ENCODE measurements at places on chromosomes 11 and 22.

GRCh38 chr11:116110356-116110755 lies 606.1 kb upstream of the CADM1 start:
- DNase-seq, result no peak

- DNase-seq, result no peak
Observed at GRCh38 chr11:10622957-10623791, 54.7 kb upstream of the LYVE1 start.

- no peak for DNase-seq
Observed at GRCh38 chr11:118606844-118607228, 579 bp upstream of the PHLDB1 start.

DNA sequence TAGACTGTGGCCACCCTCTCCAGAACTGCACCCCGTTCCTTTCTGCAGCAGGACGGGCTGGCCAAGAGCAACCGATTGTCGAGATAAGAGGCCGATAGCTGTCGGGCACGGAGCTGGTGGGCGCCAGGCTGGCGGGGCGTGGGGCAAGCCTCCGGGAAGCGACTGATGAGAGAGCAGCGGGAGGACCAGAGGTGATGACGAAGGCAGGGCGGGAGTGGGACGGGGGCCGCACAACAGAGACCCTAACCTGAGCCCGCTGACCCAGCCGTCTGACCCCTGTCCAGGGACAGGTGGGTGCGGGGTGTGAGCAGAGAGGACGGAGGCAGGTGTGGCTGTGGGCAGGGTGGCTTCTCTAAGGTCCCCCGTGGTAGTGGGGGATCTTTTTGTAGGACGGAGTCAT lies 7.3 kb upstream of the BRSK2 start:
- no peak for DNase-seq

DNA sequence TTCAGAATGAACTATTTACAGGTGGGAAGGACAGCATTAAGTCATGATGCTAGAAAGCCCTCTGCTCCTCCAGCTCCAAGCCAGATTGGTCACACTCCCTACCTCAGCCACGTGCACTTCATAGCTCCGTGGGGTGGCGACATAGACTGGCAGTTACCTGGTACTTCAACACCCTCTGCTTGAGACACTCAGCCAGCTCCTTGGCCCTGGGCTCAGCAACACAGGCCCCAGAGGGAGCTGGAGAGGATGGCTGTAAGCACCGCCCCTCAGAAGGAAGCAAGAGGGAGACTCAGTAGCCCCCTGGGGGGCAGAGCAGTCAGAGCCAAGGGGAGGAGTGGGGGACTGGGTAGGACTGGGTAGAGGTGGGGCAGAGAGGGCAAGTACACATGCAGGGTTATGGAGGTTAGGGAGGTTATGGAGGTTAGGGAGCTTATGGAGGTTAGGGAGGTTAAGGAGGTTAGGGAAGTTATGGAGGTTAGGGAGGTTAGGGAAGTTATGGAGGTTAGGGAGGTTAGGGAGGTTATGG lies 102.1 kb upstream of the BID start:
- no peak for DNase-seq

DNA sequence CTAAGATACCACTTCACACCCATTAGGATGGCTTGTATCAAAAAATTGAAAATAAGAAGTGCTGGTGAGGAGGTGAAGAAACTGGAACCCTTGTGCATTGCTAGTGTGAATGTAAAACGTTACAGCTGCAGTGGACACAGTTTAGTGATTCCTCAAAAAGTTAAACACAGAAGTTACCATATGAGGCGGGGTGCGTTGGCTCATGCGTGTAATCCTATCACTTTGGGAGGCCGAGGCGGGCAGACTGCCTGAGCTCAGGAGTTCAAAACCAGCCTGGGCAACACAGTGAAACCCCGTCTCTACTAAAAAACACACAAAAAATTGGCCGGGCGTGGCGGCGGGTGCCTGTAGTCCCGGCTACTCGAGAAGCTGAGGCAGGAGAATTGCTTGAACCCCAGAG lies 43.5 kb downstream of the SGSM3 start:
- no peak for DNase-seq

DNA sequence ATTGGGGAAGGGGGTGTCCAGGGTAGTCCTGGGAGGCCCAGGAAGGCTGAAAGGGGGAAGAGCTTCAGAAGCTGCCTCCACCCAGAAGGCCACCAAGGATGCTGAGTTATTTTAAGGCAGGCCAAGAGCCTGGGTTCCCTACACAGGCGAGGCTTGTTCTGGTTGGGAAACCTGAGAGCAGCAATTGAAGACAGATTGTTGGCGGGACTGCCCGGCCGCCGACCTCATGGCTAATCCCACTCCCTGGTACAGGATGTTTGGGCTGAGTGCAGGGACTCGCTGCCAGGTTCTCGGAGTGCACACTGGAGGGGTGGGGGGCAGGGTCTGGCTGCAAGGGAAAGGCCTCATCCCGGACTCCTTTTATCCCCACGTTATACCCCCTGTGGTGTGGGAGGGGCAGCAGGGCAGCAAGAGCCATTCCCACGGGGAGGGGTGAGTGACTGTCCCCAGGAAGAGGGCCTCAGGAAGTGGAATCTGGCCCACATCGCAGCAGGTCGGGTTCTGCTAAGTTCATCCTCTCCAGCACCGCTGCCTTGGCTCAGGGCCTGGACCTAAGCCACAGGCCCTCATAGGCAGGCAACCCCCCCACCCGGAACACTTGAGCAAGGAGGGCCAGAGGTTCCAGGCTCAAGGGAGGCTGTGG lies 43.6 kb upstream of the PRR5 start:
- DNase-seq, result no peak

DNA sequence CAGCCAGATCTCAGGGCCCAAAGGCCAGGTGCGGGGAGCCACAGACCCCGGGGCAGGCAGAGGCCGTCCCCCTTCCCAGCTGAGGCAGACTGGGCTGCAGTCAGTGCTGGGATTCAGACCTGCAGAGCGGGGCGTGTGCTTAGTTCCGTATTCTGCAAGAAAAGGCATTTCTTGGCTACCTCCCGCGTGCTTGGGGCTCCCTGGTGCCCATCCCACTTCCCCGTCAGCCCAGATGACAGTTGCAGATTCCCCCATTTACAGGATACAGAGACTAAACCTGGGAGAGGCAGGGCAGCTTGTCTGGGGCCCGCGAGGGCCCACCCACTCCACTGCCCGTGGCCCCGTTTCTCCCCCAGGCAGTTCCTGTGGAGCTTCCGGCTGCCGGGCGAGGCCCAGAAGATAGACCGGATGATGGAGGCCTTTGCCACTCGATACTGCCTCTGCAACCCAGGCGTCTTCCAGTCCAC lies 18.3 kb downstream of the CYTH4 start:
- no peak for DNase-seq

GRCh38 chr11:23359297-23359696 lies 499.0 kb upstream of the CCDC179 start:
- no peak for DNase-seq

GRCh38 chr11:127035824-127036223 lies 35.3 kb upstream of the KIRREL3 start:
- no peak for DNase-seq

GRCh38 chr11:102205805-102206204 lies 95.6 kb downstream of the YAP1 start:
- DNase-seq, result no peak

DNA sequence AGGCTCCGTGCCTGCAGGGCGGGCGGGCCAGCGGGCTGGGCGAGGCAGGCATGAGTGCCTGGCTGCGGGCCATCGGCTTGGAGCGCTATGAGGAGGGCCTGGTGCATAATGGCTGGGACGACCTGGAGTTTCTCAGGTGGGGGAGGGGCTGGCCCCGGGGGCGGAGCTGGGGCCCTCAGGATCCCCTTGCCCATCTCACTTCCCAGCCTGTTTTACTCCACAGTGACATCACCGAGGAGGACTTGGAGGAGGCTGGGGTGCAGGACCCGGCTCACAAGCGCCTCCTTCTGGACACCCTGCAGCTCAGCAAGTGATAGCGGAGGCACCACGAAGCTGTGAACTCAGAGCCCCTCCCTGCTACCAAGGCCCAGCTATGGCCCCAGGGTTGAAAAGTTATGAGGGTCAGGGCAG lies 5.9 kb downstream of the PHOX2A start:
- no peak for DNase-seq

GRCh38 chr11:12420706-12421105 lies 43.3 kb downstream of the PARVA start:
- DNase-seq, result no peak

DNA sequence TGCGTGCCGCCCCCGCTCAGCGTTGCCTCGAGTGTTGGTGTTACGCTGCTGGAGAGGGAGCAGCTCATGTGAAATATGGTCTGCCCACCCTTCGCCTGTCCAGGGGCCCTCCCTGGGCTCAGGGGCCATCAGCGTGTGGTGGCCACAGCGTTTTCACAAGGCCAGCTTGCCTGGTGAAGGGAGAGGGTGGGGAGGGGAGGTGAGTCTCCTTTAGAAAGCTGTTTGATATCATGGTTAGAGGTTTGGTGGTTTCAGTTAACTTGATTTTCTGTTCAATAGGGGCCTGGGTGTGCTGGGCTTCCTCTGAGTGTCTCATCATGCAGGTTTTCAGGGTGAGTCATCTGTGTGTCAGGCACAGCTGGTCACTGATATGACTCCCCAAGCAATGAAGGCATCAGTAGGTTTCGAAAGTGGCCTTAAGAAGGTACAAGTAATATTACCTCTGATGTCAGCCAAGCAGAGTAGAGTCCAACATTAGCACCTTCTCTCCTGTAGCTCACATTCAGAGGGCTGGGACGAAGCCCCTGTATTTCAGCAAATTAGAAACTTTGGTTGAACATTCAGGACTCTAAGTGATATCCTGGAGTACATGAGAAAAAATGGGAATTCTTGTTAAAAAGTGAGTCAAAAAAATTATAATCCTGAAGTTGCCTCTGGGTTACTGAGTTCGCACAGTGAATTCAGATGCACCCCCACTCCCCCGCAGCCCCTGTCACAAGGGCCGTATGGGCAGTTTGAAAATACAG lies 172.5 kb downstream of the TBC1D22A start:
- DNase-seq, result no peak

GRCh38 chr11:93267383-93267782 lies 63.2 kb upstream of the DEUP1 start:
- DNase-seq, result no peak

DNA sequence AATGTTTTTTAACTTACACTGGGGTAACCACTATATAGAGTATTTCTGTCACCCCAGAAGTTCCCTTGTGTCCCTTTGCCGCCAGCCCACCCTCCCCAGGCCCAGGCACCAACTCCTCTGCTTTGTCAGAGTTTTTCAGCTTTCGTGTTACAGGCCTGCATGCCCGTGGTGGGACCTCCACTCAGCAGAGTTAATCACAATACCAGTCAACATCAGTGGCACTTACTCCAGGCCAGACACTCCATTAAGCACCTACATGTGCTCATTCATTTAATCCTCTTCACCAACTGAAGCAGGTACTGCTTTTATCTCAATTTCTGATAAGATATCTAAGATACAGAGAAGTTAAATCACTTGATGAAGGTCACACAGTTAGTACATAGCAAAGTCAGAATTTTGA lies 63.3 kb downstream of the LIF start:
- DNase-seq, result no peak

DNA sequence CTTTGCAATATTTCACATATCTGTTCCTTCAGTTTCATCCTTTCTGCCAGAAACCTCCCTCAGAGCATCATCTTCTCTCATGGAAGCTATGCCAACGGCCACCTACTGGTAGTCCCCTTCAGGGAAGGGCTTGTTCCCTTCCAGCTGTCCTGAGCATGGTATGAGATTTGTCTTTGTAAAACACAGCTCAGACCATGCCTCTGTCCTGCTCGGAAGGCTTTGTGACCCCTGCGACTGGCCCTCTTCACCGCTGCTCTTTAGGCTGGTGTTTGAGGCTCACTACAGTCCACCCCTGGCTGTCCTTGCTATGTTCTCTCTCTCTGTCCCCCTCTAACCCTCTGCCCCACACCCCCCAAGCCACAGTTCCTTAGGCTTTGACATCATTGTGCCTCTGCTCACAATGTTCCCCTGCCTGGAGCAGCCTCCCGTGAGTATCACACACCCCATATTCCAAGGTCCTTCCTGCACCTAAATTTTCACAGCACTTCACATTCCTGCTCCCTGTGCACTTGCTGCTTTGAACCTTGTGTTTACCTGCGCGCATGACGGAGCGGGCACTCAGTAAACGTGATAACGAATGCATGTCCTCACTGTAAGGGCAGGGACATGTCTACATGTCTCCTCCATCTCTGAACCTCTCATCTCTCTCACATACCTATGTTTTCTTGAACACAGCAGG lies 24.0 kb upstream of the ACER3 start:
- no peak for DNase-seq

- DNase-seq, result no peak
Observed at GRCh38 chr11:35122308-35122707, 16.7 kb upstream of the CD44 start.

DNA sequence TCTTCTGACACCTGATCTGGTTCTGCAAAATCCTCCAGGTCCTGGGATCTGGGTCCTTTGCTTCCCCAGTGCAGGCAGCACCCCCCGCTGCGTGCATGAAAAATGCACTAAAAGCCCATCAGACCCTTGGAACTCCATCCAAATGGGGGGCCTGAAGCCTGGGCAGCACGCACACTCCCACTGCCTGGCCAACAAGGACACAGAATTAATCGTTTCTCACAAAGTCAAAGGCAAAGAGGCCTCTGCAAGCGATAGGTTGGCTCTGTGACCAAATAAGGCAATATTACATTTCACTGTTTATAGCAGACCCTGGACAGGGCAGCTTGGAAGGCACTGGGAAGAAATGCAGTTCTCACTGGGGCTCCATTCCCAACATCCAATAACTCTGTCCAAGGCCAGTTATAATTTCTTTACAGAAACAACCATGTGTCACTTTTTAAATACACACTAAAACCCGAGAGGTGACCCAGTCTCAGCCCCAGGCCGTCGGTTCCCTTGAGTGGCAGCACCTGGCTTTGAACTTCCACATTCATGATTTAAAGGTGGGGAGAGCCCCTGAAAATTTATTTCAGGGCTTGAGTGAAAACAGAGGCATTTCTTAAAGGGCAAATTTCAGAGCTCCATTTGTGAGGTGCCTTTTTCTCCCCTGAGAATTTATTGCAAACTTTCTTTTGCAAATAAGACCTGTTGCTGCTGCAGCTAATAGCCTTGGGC lies 114.4 kb upstream of the ANO1 start:
- DNase-seq, result no peak

DNA sequence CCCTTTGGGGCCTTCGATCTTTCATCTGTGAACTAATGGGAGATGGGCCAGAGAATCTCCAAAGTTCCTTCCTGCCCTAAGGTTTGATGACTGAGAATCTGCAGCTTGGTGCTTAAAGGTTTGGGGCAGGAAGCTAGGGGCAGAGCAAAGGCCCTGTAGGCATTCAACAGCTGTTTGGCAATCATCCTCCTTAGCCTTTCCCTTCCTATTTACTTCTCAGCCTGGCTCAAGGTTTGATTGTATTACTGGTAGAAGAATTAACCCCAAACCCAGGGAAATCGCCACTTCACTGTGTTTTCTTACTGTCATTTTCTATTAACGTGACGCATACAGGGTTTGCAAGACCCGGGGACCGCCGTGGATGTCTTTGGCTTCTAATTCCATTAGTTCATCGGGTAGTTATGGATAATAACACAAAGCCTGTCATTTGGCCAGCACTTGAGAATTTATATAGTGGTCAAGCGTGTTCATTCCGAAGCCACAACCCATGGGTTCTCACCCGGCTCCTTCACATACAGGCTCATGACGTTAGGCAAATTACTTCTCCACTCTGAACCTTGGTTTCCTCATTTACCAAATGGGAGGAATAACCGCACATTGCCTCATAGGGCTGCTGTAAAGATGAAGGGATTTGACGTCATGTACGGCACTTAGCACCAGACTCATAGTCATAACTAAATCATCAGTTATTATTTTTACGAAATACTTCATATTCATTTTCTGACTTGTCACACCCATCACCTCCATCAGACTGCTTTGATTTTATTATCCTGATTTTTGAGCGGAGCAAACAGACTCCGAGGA lies 158.1 kb downstream of the FBXO7 start:
- no peak for DNase-seq

All from activated CD4-positive, alpha-beta T cell treated with anti-CD3 and anti-CD28 coated beads, Interleukin-2, amount 50 U/mL, for 4 hours (primary cell).